ENCODE measurements at places on chromosomes 2 and 18. TPM values are rescaled to one million over a fixed set of nuclear protein-coding genes. Genes with fewer than 3 reads are reported as not detected.

The STAMBP gene
- 36.9 TPM for polyA plus RNA-seq

The WIPF1 gene
- 50.0 TPM for polyA plus RNA-seq

The PROKR1 gene
- polyA plus RNA-seq, result 5.6 TPM

DNA sequence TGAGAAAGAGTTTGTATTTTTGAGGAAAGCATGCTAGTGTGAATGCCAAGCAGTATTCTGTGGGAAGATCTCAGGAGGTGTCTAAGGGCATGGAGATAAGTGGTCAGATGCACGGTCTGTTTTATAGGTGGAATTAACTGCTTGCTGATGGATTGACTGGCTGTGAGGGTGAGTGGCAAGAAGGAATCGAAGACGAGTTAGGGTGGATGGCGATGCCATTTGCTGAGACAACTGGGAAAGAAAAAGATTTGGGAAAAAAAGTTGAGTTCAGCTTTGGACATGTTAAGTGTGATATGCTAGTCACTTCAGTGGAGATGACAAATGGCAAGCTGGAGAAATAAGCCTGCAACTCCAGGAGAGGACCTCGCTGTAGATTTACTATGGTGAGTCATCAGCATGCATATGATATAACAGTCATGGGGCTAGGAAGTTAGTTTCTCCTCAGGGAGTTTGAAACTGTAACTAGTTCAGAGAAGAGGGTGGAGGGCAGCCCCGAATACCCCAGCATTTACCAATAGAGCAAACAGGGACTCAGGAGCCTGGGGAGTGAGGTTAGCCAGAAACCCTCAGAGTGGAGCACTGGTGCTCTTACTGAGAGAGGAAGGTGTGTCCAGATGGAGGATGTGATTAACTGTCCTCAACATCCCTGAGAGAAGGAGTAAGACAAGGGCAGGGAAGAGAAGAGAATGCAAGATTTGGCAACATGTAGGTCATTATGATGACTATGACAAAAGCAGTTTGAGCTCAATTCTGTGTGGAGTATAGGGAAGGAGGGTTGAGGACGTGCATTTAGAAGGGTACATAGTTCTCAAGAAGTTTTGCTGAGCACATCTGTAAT lies 2.0 kb upstream of the HK2 start:
- no peak for DNase-seq

DNA sequence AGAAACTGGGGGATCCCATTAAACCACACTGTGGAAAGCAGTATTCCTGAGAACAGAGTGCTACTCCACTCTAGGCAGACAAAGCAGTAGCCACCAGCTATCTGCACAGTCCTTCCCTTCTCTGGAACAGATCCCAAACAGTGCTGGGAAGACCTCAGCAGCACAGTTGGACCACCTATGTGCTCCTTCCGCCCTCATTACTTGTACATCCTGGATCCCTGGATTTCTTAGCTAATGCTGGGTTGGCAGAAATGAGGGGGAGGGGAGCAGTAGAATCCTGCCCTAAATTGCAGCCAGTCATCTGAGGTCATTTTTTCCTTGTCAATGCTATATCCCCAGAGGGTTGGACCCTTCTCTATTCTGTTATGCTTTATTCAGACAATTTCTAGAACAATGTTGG lies 13.8 kb upstream of the MALT1 start:
- no peak for DNase-seq

- DNase-seq, result no peak
Measured at GRCh38 chr2:242020196-242021004, 150.9 kb downstream of the RTP5 start.

GRCh38 chr2:120629241-120629895 lies 106.3 kb upstream of the GLI2 start:
- no peak for DNase-seq

DNA sequence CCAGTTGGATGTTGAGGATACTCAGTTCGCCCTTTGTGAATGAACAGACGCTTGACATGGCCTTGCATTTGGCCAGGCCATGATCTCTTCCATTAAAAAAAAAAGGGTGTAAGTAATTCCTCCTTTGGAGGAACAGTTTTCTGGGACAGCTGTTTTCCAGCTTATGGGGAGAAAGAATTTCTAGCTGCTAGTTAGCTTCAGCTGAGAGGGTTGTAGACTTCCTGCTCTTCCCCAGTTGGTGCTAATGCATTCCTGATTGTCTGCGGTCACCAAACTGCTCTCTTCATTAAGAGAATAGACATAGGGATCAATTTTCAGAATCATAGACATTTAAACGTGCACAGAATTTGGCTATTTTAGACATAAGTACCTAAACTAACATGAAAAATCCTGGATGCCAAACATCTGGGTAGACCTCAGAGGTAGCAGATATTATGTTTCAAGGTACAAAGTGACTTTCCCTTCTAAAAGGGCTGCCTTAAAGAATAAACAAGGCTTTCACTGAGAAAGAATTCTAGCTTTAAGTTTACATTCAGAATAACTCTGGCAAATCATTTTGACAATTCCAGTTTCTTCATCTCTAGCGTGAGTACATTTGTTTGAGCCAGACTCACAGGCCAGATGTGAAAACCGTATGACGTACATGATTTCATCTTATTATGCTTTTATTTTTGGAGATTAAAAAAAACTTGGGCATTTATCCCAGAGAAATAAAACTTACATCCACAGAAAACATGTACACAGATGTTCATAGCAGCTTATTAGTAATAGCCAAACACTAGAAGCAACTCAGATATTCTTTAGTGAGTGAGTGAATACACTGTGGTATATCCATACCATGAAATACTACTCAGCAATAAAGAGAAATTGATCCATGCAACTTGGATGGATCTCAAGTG lies 71.2 kb downstream of the MAIP1 start:
- DNase-seq, result peak; percentile 81

GRCh38 chr2:3747032-3747654 lies 43.8 kb downstream of the DCDC2C start:
- no peak for DNase-seq

GRCh38 chr2:100281521-100282438 lies 40.5 kb downstream of the LONRF2 start:
- DNase-seq, result no peak

DNA sequence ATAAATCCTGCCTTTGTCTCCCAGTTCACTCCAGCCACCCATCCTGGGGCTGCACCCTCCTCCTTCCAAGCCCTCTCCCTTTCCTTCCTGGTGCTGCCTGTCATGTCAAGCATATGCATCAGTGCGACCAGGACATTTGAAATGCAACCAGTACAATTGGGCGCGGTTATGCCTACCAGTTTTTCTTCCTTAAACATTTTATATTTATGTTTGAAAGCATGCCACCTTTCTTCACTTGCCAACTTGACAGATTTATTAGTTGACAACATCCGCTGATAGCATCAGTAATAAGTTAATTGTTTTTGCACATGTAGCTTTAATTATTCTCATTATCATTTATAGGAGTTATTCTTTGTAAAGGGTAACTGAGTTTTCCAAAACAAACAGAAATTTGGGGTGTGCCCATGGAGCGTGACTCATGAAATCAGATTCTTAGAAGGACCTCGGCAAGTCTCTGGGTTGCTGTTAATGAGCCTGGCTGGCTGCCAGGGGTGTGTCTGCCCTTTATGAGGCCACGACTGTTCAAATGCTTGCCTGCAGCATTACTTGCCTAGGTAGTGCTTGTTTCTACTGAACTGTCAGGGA lies 32.8 kb upstream of the IL1B start:
- DNase-seq, result peak; percentile 4

DNA sequence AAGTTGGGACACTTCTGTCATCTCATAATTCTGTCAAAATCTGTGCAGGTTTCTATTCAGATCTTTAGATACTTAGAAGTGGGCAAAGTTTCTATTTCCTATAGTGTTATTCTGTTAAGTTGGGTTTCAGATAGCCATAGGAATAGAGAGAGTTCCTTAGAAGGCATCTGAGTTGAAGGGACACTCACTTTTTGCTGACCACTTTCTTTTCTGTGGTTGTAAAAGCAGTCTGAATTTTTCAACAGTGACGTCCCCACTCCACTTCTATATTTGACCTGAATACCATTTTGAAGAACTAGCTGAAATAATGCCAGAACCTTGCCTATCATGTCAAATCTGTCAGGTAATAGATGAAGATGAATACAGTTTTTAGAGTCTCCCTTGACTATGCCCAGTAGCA lies 267.3 kb downstream of the SPAG16 start:
- no peak for DNase-seq

GRCh38 chr18:62523255-62523588 lies 397 bp downstream of the ZCCHC2 start:
- no peak for DNase-seq

- no peak for DNase-seq
Measured at GRCh38 chr2:54469484-54470053, 13.4 kb downstream of the SPTBN1 start.

DNA sequence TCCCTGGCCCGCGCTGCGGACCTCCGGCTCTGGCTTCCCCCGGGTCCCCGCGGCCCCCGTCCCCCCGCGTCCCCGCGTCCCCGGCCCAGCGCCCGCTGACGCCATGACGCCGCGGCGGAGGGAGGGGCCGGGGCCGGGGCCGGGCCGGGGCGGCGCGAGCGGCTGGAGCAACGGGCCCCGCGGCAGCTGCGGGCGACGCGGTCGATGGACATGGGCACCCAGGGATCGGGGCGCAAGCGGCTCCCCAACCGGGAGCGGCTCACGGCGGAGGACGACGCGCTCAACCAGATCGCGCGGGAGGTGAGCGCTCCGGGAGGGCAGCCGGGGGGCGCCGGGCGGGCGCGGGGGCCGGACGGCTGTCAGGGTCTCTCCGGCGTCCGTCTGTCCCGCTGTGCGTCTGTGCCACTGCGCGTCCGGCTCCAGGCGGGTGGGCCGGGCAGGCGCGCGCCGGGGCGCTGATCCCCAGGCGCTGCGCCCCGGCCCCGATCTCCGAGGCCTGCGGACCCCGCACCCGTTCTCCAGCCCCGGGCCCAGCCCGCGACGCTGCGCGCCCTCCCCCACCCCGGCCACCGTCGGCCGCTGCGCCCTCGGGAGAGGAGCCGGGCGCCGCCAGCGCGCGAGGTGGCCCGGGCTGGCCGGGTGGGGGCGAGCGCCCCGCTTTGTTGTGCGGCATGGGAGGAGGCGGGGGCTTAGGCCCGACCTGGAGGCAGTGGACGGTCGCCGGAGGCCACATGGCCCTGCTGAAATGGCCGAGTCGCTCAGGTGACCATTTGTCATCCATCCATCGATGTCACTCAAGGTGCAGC lies at the start of gene LRRFIP1:
Gene LRRFIP1, plus strand, starts transcription at position 147 of the 806 bp plus-strand sequence. Its CDS starts 58 bp downstream, at position 205.
- DNase-seq, result no peak

Measured in muscle of back (tissue), 13 donors.